GM19239 (cell line): ENCODE measurements at places on chromosomes 16 and 17.

DNA sequence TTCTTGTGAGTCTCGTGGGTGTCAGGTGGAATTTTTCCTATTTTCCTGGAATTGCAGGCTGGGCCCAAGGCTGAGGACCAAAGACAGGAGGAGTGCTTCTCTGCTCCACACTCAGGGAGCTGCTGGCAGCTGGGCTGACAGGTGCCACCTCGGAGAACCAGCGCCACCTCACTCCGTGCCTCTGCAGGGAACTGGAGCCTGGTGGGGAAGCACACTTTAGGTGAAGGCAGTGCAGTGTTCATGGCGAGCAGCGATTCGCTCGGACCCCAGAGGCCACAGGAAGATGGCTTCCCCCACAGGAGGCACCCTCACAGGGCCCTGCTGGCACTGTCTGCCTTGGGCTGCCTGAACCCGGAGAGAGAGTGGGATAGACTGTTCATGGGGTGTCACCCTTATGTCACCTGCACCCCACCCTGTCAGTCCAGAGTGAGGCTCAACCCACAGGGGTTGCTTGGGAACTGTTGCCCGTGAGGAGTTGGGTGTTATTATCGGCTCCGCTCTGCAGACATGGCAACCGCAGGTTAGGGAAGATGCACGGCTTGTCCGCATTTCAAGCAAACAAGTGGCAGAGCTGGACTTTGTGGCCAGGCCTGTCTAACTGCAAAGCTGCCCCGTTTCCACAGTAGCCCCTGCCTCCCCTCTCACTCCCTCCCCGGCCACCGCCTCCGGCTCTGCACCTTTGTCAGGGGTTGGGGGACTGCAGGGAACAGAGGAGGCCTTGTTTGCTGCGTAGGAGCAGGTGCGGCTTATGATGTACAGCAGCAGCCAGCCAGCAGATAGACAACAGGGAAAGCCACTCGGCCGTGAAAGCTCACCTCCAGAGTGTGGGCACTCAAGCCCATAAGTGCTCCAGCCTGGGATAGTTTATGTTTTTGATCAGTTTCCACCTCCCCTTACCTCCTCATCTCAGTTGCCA, 15.5 kb downstream of the TBC1D24 start:
- no peak for DNase-seq

GRCh38 chr16:58062821-58063220, 37.3 kb downstream of the MMP15 start:
- no peak for DNase-seq

- DNase-seq = no peak
Observed at GRCh38 chr17:6677158-6677831, 25.7 kb downstream of the C17orf100 start.

GRCh38 chr17:45640141-45640850, 143.8 kb upstream of the CRHR1 start:
- DNase-seq = peak; percentile 59

- no peak for DNase-seq
Observed at GRCh38 chr17:5198472-5198871, 6.8 kb upstream of the ZNF594 start.

GRCh38 chr16:24758373-24758772, 28.9 kb downstream of the TNRC6A start:
- no peak for DNase-seq

DNA sequence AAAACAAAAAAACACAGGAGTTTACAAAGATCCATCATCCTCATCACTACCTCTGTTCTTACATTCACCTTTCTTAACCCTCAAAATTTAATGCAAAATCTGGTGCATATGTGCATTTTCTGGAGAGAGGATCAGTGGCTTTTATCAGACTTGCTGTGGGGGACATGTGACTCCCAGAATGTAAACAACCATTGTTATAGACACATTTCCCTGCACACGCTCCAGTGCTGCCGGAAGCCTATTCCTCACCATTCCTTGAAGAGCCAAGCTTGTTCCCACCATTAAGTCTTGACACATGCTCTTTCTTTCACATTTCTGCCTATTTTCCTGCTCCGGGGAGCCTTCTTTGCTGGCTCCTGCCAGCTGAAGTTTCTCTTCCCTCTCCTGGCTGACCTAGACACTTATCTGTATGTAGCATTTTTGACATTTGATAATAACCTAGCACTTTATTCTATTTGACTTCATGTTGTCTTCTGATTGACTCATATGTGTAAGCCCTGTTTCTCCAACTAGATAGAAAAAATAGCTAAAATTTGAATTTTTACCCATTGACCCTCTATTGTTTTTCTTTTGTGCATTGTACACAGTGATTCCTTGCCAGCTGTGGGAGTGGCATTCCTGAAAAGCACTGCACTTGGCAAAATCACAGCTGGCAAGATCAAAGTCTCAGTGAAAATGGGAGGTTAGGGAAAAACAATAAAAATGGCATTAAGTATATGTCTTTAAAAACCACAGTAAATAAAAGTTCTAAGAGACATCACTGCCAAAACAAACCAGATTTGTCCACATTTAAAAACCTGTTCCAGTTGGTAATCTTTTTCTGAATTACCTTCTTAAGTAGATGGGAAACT, 76.8 kb upstream of the CIBAR2 start:
- no peak for DNase-seq

DNA sequence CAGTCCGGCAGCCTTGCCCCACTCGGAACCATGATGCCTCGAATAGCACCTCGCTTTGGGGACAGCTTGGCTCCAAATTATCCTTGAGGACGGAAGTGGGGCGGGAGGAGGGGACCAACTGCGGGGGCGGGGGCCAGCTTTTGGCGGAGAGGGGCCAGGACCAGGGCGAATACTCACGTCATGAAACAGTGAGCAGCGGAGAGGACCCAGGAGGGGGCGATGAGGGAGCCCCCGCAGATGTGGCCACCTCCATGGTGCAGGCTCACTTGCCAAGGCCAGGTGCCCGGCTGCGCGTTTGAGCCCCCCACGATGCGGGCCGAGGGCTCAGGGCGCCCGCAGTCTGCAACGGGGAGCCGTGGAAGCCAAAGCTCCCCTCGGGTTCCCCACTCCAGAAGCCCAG, 970 bp downstream of the PRSS36 start:
- DNase-seq = no peak

GRCh38 chr17:60165971-60166370, 16.2 kb downstream of the CA4 start:
- DNase-seq = no peak

DNA sequence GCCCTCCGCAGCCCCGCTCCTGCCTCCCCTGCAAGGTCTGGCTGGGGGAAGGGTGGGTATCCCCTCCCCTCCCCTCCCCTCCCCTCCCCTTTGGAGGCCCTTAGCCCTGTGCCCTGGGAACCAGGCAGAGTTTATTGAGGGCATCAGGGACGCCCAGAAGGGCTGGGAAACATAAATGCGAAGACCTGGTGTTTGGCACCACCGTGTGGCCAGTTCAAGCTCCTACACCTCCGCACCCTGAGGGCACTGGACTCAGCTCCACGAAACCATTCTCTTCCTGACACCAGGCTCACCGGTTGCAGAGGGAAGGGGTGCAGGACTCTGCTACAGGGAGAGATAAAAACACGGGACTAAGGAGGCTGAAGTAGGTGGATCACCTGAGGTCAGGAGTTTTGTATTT, 1.0 kb upstream of the AIPL1 start:
- peak; percentile 70 for DNase-seq
